ENCODE measurements at places on chromosomes 1 and 21.

DNA sequence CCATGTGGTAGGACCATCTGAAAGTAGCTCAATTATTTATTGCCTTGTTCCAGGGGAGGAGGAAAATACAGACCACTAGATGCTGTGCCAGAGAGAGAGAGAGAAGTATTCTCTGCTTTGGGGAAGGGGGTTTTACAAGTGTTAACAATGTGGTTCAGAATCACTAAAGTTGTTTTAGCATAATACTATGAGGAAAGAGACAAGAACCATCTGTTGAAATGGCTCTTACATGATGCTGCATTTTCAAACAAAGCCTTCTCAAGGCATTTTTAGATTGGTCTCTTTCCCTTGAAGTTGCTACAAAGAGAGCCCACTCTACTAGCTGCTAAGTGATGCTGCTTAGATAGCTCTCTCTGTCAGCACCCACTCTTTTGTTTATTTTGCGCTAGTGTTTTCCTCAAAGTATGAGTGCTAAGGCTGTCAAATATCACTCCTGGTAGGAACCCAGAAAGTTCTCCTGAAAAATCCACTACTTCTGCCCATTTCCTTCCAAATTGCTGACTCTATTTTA, 255.1 kb downstream of the NFIA start:
- no peak for DNase-seq

DNA sequence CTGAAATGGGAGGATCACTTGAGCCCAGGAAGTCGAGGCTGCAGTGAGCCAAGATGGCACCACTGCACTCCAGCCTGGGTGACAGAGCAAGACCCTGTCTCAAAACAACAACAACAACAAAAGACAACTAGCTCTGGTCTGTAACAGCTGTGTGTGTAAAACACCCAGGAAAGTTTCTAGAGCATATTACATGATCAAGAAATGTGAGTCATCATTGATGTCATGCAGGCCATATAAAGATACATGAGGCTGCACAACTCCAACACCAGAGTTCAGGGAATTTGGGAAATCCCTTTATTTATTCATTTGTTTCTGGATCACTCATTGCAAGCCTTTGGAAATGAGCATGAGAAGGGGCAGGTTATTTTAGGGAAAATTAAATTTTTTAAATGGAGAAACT, 50.3 kb upstream of the CTPS1 start:
- DNase-seq: peak; percentile 18

GRCh38 chr21:43758811-43759210, 17.3 kb downstream of the CSTB start:
- no peak for DNase-seq

DNA sequence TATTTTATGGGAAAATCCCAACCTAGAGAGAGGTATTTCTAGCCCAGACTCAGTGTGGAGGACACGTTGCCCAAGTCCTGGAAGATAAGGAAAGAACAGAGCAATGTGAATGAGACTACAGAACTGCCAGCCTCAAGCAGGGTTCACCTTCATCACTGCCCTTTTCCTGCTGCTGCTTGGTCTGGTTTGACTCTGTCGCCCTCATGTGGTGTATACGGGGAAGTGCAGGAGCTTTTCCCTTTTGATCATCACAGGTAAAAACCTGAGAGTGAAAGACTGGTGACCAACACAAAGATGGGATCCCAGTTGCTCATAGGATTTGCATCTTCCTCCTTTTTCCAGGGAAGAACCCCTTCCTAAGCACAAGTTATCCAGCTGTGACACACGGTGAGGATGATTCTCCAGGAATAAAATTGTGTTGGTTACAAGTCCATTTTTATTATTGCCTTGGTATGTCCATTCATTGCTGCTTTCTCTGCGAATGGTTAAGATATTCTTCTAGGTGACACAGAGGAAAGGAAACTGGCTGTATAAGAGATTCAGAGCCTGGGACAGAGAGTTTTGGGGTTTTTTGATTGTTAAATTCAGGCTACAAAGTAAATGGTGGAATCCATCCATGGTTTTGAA, 89.5 kb upstream of the CD53 start:
- peak; percentile 66 for DNase-seq

Measured in RKO (cell line).